ENCODE measurements at places on chromosomes 11 and 22. TPM values are rescaled to one million over a fixed set of nuclear protein-coding genes. Genes with fewer than 3 reads are reported as not detected.

Gene GRAP2
- 235 TPM for total RNA-seq

Gene KRTAP5-2
- total RNA-seq, result not detected

DNA sequence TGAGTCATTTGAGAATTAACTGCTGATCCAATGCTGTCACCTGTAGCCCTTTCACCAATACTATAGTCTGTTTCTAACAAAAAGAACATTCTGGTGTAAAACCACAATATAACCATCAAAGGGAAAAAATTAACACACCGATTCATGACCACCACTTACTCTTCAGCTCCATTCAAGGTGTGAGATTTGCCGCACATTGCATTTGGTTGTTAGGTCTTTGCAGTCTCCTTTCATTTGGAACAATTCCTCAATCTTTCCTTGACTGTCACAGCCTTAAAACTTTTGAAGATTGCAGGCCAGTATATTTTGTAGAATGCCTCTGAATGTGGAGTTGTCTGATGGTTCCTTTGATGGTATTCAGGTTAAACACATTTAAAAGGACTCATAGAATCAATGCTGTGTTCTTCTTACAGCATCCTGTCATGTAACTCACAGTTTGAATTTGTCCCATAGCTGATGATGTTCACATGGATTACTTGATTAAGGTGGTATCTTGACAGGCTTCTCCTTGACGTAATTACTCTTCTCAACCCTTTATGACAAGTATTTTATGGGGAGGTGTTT, 63.6 kb downstream of the TNRC6B start:
- peak; percentile 36 for DNase-seq

- peak; percentile 74 for DNase-seq
These were observed 2.1 kb downstream of the KMT2A start for GRCh38 chr11:118438314-118438931.

- no peak for DNase-seq
These were observed 38.5 kb upstream of the NFRKB start for GRCh38 chr11:129933891-129934290.

- DNase-seq, result peak; percentile 64
These were observed 26.7 kb downstream of the UPB1 start for GRCh38 chr22:24521791-24522245.

- DNase-seq, result no peak
These were observed 386.4 kb downstream of the DCDC1 start for GRCh38 chr11:30983143-30983542.

Measured in activated CD8-positive, alpha-beta T cell treated with anti-CD3 and anti-CD28 coated beads, Interleukin-2, amount 10 ng/mL, durations not matched to agents 7 days and 5 days (primary cell).